ENCODE measurements at places on chromosomes 11 and 22. TPM values are rescaled to one million over a fixed set of nuclear protein-coding genes. Genes with fewer than 3 reads are reported as not detected.

Gene SEC14L2
- total RNA-seq: 15.3 TPM

Gene EMID1
- total RNA-seq: not detected

Gene ANKRD13D
- total RNA-seq: 89.4 TPM

GRCh38 chr11:92269841-92270240, 45.2 kb downstream of the FAT3 start:
- DNase-seq: no peak
- no peaks in the 10 kb centered on the region for H3K4me1 ChIP-seq
- H3K36me3 ChIP-seq: no peaks in the 10 kb centered on the region
- H3K27ac ChIP-seq: no peak overlapping the region
- H3K27me3 ChIP-seq: no peaks in the 10 kb centered on the region
- no peak overlapping the region for H3K4me3 ChIP-seq

DNA sequence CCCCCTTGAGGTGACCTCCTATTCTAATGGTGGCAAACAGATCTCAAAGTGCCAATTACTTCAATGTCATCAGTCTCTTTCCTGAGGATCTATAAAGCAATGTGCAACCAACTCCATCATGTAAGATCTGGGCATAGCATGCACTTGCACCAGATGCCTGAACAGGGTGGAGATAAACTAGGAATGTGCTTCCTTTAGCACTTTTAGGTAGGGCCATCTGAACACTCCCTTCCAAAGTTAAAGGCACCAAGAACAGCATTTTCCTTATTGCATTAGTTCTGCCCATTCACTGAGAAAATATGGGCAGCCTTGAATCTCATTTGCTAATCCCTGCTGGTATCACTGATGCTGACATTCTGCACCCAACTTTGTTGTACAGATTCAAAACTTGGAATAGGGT, 112.0 kb downstream of the SGSM3 start:
- no peak overlapping the region for H3K4me3 ChIP-seq
- DNase-seq: no peak
- H3K36me3 ChIP-seq: no peaks in the 10 kb centered on the region
- H3K27ac ChIP-seq: no peak overlapping the region
- H3K4me1 ChIP-seq: peaks cover 31% of the 10 kb centered on the region

GRCh38 chr11:12007769-12008737, at the start of gene DKK3:
Gene DKK3, minus strand, starts transcription at chr11:12008626. Its CDS starts 44 bp downstream, at chr11:12008582.
- H3K4me1 ChIP-seq: peaks cover 15% of the 10 kb centered on the region
- peaks cover 64% of the 10 kb centered on the region for H3K27me3 ChIP-seq
- H3K27ac ChIP-seq: no peak within 1 kb of the TSS
- no peak for DNase-seq

GRCh38 chr11:82906236-82906635, 4.7 kb downstream of the DDIAS start:
- no peak overlapping the region for H3K4me3 ChIP-seq
- no peak for DNase-seq
- H3K27me3 ChIP-seq: no peaks in the 10 kb centered on the region
- H3K27ac ChIP-seq: no peak overlapping the region
